ENCODE measurements at places on chromosomes 2 and 18.

- no peak for DNase-seq
These were observed 513.9 kb upstream of the NETO1 start for GRCh38 chr18:73381699-73382036.

- DNase-seq, result no peak
These were observed 124.8 kb downstream of the COL6A3 start for GRCh38 chr2:237289139-237289538.

DNA sequence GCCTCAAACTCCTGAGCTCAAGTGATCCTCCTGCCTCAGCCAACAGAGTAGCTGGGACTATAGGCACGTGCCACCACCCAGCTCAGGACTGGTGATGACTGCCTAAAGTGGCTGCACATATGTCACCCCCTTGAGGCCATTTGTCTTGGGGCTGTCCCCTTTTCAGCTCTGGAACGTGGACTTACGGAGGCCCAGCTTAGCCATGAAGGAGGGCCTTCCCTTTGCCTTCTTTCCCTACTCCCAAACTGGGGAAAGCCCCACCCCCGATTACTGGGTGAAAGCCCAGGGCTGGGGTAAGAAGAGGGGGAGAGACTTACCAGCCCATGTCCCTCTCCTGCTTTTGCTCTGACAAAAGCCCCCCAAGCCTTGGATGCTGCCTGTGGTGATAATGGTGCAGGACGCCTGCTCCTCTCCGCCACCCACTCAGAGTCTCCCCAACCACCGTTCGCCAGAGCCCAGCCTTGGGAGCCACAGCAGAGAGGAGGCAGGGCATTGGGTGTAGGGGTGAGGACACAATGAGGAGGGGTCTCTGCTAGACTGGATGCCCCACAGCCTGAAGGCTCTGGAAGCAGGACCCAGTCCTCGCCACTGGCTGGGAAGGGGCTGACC lies 2.5 kb upstream of the DUSP2 start:
- no peak for DNase-seq

DNA sequence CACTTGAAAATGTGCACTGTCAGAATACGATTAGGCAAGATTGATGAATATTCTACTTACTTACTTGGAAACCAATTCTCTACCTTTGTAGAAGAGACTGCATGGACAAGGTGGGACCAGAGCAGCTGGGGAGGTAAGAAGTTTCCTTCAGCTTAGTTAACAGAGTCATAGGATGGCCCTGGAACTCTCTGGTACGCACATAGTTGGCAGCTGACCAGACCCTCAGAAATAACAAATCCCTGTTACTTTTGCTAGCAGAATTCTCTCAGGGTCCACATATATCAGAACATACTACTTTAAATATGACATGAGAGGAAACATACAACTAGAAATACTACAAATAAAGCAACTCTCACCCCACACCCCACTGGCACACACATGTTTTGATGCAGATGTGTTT lies 24.8 kb upstream of the STAT1 start:
- DNase-seq, result no peak

- DNase-seq, result no peak
These were observed 353.1 kb upstream of the FANCL start for GRCh38 chr2:58594175-58594574.

DNA sequence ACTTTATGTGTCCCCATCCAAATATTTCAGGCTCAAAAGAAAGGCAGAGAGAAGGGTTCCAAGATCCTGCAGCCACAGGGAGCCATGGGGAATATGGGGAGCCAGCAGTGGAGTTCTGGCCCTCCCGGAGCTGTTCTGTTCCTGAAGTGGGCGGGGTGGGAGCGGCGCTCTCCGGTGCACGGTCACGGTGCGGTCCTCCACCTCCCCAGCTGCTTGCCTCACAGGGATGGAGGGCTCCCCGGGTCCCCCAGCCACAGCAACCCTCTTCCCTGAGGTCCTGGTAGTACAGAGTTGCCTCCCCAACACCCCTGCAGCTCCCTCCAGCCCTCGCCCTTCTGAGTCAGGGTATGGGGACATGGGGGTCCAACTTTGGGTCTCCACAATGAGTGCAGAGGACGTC lies 26.2 kb upstream of the SNED1 start:
- no peak for DNase-seq

DNA sequence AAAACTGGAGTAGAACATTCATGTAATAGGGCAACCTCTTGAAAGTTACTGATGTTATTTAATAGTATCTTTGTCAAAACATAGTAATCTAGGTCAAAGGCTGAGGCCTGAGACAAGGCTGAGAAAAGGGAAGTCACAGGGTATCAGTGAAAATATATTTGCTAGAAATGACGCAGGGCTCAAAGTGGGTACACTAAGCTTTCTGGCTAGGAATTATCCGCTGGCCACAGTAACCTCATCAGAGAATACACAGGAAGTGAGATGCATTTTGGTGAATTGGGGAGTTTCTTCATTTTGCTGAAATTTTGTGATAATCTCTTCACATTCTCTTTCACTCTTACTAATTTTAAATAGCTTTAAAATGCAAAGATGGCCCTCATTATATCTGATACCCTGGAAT lies 206.8 kb downstream of the OTX1 start:
- DNase-seq, result no peak

DNA sequence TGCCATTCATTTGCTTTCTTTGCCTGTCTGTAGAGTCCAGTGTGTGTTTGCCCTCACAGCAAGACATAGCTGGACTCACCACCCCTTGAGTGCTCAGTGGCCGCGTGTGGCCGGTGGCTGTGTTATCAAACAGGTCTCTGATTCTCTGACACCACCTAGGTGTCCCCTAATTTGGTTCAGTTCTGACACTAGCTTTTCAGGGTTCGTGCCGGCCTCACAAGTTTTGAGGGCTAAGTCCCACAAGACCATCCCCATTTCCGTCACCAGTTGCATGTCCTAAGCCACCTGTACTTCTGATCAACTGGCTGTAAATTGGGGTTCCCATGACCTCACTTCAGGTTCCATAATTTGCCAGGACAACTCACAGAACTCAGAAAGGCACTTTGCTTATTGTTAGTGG lies 23.5 kb downstream of the NCK2 start:
- no peak for DNase-seq

DNA sequence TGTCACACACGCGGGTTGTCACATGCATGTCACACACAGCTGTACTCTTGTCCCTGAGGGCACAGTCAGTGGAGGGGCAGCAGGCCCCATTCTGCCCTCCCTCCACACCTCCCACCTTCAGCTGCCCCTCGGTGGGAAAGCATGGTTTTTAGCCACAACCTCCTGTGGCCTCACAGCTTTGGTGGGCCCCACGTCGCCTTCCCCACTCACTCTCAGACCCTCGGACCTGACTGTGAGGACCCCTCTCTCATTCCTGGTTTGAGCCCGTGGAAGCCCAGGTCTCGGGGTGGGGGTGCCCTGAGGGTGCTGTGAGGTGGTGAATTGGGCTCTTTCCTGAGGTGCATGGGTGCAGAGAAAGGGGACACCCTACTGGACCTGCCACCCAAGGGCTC lies 19.9 kb downstream of the KCNG2 start:
- DNase-seq, result no peak

- peak; percentile 11 for DNase-seq
These were observed 197.6 kb upstream of the CHST9 start for GRCh38 chr18:27382567-27383216.

DNA sequence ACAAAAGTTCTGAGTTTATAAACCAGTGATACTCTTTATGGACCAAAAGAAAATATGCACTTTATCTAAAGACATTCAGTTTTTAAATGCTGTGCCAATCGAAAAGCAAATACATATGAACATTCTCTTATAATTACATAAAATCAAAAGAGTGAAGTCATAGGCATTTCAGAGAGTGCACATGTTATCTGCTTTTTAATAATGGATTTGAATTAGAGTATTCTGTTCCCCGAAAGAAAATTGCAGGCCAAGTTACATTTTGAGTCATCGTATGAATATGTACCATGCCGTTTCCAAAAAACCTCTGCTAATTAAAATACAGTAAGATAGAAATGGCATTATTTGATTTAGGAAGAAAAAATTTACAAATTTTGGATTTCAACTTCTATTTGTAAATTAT lies 565.7 kb downstream of the ZEB2 start:
- DNase-seq, result no peak

DNA sequence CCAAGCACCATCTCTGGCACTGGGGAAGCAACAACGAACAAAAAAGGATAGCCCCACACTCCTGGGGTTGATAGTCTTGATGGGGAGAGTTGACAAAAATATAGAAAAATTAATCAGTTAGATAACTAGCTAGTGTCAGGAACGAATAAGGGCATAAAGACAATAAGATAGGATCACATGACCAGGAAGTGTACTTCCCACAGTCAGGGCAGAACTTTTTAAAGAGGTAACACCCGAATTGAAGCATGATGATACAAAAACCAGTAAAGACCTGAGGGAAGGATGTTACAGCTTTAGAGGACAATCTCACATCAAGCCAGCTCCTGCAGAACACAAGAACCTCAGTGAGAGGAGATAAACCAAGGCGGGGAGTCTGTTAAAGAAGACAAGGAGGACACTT lies 295.4 kb upstream of the CRIM1 start:
- DNase-seq, result no peak

- DNase-seq, result no peak
These were observed 154.1 kb upstream of the KLHL29 start for GRCh38 chr2:23230885-23231284.

GRCh38 chr2:237299906-237300305 lies 114.1 kb downstream of the COL6A3 start:
- no peak for DNase-seq

DNA sequence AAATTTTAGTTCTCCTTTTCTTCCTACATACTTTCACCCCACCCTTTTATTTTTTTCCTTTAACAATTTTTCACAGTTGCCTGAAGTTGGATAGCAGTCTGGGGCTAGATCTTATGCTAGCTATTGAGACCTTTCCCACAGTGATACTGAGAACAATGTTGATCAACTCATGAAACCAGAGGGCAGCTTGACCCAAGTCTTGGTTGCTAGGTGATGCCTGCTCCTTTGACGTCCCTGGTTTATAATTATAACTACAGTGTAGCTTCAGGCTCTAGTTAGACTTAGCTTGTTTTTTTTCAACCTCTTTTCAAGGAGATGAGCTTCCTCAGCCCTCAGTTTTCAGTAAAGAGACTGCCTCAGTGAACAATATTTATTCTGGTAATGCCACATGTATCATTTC lies 648.5 kb downstream of the IRS1 start:
- DNase-seq, result no peak

- DNase-seq, result no peak
These were observed 128.6 kb downstream of the PARD3B start for GRCh38 chr2:204673877-204674276.

DNA sequence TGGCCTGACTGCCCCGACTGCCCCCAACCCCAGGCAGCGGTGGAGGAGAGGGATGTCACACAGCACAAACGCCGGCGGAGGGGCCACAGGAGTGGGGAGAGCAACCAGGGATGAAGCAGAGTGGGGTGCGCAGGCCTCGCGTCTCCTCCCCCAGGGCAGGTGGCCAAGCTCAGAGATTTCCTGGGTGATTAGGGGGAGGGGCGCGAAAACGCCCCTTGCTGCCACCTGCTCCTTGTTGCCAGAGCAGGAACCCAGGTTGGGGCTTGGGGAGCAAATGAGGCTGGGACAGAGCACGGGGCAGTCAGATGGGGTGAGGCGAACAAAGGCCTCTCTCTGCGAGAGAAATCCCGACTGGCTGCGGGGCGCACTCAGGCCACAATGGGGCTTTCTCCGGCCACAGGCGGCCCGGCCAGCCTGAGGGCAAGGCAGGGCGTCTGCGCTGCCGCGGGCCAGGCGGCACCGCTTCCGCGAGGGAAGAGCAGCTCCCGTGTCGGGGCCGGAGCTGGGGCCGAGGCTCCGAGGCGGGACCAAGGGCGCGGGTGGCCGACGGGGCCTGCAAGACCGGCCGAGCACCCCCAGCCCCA lies 11.5 kb downstream of the TEX44 start:
- DNase-seq, result peak; percentile 94

GRCh38 chr2:227818675-227819397 lies 5.2 kb downstream of the CCL20 start:
- DNase-seq, result peak; percentile 13

DNA sequence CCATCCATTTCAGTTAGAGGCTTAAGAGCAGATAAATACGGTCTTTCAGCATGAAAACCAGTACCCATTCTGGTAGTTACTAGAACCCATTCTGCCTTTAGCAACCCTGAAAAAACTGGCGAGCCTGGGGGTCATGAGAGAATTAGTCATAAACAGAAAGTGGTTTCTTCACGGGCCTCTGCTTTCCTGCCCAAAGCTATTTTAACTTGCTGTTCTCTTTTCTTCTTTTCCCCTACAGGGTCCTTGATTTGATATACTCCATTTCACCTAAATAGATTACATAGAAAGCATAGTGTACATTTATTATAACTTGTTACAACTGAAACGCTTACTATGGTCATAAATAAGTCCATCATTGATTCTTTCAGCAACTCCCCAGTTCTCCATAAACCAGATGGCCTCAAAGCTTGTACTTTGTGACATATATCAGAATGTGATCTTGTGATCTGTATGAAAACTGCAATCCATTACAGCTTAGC lies 48.3 kb downstream of the WDFY1 start:
- DNase-seq, result no peak

DNA sequence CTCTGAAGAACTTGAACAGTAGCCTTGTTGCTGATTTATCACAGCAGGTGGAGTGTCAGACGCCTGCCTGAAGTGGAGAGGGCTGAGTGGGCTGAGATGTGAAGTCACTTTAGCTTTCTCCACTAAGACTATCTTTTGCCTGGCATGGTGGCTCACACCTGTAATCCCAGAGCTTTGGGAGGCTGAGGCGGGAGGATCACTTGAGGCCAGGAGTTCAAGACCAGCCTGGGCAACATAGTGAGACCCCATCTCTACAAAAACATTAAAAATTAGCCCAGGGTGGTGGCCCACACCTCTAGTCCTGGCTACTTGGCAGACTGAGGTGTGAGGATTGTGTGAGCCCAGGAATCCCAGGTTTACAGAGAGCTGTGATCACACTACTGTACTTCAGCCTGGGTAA lies 60.6 kb upstream of the TTC39C start:
- DNase-seq, result no peak

GRCh38 chr2:47373747-47374146 lies 29.2 kb upstream of the MSH2 start:
- peak; percentile 32 for DNase-seq

GRCh38 chr18:36811955-36812354 lies 16.8 kb downstream of the TPGS2 start:
- no peak for DNase-seq

DNA sequence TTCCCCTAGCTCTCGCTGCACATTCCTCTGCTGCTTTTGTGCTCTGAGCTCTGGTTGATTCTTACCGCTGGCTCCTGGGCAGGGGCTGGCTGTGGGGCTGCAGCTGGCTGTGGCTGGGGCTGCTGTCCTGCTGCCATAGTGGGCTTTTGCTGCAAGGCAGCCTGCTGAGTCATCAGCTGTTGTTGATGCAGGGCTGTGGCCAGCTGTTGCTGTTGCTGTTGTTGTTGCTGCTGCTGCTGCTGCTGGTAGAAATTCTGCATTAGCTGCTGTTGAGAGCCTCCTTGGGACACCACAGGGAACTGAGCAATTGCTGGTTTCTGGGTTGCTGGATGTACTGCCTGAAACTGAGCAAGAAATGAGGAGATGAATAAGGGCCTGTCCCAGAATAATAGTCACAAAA lies 77.2 kb upstream of the NFU1 start:
- DNase-seq, result peak; percentile 32

Measured in hippocampal formation (tissue), 2 donors.